ENCODE measurements at places on chromosomes 7 and 10. TPM values are rescaled to one million over a fixed set of nuclear protein-coding genes. Genes with fewer than 3 reads are reported as not detected.

The SEMA3C gene
- total RNA-seq = 1.2 TPM

The RBP4 gene
- 3.8 TPM for total RNA-seq

The SUMF2 gene
- 174 TPM for total RNA-seq

The COMMD3 gene
- total RNA-seq = 40.0 TPM

The ATOH7 gene
- not detected for total RNA-seq

The MKI67 gene
- total RNA-seq = 1.5 TPM

The CPA2 gene
- 2.2 TPM for total RNA-seq

The HIPK2 gene
- total RNA-seq = 33.4 TPM

The CRHR2 gene
- total RNA-seq = 0.09 TPM

The PROSER2 gene
- total RNA-seq = 4.4 TPM

The MYOZ1 gene
- not detected for total RNA-seq

The FGL2 gene
- 3.1 TPM for total RNA-seq

The SLC13A4 gene
- total RNA-seq = not detected

The ZCWPW1 gene
- total RNA-seq = 12.5 TPM

The SRRM3 gene
- total RNA-seq = not detected

The PLXDC2 gene
- total RNA-seq = 0.56 TPM

The HERPUD2 gene
- total RNA-seq = 58.4 TPM

The HOXA10 gene
- total RNA-seq = not detected

The CCDC126 gene
- 15.1 TPM for total RNA-seq

The BMPER gene
- total RNA-seq = 0.20 TPM

The TET1 gene
- total RNA-seq = 1.9 TPM

The TFEC gene
- total RNA-seq = 0.44 TPM

The LLCFC1 gene
- not detected for total RNA-seq

The VGF gene
- not detected for total RNA-seq

The TLX1 gene
- not detected for total RNA-seq

The PLXNA4 gene
- 8.3 TPM for total RNA-seq

The CYP3A4 gene
- total RNA-seq = 0.16 TPM

The HOXA5 gene
- not detected for total RNA-seq

The PON2 gene
- total RNA-seq = 9.9 TPM

The CPVL gene
- 0.47 TPM for total RNA-seq

The NUPR2 gene
- total RNA-seq = not detected

The BTBD16 gene
- not detected for total RNA-seq

The TMEM178B gene
- total RNA-seq = 0.14 TPM

The AEBP1 gene
- 21.1 TPM for total RNA-seq

The MSMB gene
- total RNA-seq = not detected

The ZNF488 gene
- total RNA-seq = not detected

The TRIM73 gene
- 37.7 TPM for total RNA-seq

The CHAT gene
- total RNA-seq = not detected

The VSTM4 gene
- 0.09 TPM for total RNA-seq

Measured in T-cell (primary cell).